ENCODE measurements at places on chromosomes 12 and 14.

DNA sequence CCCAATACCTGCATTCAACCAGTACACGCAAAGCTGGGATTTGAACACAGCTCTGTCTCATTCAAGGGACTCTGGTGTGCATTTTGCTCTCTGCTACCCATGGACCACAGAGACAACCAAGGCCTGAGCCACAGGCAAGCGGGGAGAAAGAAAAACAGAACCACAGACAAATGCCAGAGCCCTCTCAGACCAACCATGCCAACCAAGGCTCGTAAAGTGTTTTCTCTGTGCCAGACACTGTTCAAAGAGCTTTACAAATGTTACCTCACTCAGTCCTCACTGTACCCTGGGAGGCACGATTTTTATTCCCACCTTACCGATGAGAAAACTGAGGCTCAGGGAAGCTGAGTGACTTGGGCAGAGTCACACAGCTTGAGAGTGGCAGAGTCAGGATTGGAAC lies 32.4 kb upstream of the EML1 start:
- no peak for DNase-seq

DNA sequence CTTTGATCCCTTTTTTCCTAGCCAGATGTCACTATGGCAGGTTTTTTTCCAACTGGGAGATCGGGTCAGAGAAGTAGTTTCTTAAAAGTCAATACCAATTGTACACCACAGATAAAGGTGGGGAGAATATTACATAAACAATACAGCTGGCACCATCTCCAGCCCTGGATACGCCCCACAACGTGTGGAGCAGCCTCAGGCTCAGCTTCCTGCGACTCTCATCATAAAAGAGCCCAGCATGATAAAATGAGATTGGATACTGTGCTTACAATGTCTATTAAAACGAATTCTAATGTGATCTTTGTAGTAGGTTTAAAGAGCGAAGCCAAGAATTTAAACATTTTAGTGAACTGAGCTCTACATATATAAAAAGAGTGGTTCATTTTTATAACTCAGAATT lies 21.5 kb downstream of the EFCAB11 start:
- DNase-seq = no peak

DNA sequence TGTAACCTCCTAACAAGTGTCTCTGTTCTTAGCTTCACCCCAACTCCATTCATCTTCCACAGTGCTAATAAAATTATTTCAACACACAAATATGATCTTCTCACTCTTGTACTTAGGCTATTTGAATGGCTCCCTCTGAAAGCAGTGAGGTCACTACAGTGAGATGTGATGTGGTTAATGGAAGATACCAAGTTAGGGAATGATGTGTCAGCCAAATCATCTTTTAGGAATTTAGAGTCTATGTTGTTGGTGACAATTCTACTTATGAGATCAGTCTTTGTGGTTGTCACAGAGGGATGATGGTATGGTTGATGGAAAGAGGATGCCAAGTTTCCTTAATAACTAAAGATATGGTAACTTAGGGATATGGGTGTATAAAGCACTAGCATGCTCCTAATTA lies 57.6 kb downstream of the POLR3B start:
- DNase-seq = no peak

DNA sequence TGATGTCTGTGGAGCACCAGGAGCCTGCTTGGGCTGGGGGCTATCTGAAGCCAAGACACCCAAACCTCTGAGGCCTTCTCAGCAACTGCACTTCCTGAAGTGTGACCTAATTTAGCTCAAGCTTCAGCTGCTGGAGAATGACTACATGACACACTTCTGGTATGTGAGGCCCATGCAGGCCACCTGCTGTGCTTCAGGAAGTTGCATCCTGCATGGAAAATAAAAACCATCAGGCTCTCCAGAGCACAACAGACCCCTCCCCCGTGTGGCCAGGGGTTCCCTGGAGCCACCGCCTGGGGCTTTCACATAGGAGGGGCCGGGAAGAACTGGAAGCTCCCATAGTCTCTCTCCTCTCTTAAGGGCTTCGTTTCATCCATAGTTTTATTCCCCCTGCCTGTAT lies 217.7 kb downstream of the SLC15A4 start:
- no peak for DNase-seq

GRCh38 chr12:127340381-127340780 lies 926.6 kb upstream of the TMEM132C start:
- no peak for DNase-seq

- no peak for DNase-seq
Observed at GRCh38 chr12:107774349-107775029, at the start of gene ASCL4. TSS of gene ASCL4 (plus strand) at chr12:107774704. CDS start at chr12:107775219, 515 bp downstream.

DNA sequence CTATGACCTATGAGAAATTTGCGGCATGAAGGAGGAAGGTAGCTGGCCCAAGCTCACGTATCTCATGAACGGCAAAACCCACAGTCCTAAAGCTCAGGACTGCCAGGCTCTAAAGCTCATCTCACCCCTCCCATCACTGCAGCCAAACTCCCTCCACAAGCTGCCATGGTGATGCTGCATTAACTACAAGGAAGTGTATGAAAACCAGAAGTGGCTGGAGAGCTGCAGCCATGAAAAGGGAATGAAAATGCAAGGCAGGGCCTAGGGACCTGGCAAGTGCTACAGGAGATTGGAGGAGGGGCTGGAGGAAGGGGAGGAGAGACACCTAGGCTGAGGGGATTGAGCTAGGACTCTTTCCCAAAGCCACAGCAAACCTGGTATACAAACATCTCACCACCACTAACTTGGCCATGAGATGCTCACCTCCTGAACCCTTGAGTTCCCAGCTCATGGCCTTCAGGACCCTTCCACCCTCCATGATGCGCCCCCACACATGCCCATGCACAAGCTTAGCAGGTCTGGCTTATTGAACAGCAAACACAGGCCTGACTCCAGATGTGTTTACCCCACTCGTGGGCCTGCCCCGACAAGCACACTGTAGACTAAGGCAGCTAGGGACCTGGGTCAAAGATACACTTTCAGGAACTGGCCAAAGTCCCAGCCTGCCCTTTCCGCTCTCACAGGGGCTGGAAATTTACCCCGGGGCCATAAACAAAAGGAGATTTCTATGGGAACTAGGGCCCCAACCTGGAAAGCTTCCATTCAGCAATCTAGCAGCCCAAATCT lies 42.0 kb downstream of the LTBP2 start:
- no peak for DNase-seq

DNA sequence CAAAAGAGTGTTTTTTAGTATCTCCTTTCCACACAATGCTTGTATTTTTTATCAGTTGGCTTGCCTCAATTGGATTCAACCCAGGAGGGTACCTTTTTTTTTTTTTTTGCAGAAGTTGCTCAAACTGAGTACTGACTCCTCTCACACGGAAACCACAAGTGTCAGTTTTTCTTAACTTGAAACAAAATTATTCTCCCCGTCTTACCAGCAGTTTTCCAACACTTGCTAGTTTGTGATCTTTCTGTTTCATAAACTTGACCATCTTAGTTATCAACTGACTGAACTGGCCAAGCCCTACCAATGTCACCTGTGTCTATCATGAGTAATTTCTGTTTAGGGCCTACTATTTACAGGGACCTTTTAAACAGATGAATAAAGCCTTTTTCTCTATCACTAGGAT lies 34.1 kb upstream of the ITPR2 start:
- DNase-seq = no peak

DNA sequence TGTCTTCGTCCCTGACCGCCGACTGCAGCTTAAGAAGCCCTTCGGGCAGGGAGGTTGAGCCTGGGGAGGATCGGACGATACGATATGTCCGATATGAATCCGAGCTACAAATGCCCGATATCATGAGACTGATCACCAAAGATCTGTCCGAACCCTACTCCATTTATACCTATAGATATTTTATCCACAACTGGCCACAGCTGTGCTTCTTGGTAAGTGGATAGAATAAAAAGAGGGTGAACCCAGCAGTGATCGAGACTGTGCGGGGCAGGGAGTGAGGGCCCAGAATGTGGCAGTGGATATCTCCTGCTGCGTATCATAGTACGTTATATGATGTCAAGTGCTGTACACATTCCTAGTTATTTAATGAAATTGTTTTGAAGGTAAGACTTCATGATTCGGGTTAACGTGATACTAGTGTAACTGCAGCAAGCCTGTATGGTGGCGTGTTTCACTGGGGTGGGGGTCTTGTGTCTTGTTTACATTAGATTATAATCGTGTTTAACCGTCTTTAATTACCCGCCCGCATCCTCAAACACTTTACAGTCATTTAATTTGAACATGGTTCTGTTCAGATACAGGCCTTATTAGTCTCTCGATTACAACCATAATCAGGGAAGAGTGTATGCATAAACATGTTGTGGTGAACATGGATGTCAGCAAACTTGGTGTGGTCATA lies 1.3 kb downstream of the NAA30 start:
- no peak for DNase-seq

DNA sequence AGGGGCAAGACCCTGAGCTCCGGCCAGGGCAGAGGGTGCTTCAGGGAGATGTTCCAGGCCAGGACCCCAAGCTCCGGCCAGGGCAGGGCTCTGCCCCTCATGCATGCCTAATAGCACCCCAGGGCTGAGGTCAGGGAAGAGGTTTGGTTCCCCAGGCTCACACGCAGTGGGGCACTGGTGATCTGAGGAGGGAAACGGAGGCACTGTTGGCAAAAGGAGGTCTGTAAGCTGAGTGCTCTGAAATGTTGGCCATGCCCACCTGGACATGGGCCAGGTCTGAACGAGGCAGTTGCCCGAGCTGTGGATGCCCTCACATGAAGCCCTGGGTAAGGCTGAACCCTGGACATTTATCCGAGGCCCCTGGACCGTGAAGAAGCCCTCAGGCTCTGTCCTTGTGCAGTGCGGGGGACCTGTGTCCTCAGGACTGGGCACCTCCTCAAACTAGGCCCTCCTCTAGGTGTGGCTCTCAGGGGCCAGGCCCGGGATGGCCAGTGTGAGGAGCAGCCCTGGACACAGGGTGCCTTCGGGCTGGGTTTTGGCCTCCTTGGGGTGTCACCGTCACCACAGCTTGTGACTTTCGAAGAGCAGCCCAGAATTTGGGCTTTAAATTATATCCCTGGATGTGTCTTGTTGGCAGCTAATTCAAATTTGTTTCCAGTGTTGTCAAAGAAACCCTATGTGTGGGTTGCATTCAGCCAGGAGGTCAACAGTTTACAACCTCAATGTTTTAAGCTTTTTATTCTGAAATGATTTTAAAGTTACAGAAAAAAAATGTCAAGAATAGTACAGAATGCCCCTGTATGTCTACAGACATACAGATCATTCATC lies 66.8 kb downstream of the ADGRD1 start:
- no peak for DNase-seq

GRCh38 chr14:96162741-96163140 lies 41.9 kb upstream of the BDKRB2 start:
- DNase-seq = no peak

GRCh38 chr12:126076515-126076914 lies 1011.3 kb downstream of the AACS start:
- DNase-seq = no peak

- DNase-seq = no peak
Observed at GRCh38 chr12:55743406-55744339, 751 bp downstream of the GDF11 start.

DNA sequence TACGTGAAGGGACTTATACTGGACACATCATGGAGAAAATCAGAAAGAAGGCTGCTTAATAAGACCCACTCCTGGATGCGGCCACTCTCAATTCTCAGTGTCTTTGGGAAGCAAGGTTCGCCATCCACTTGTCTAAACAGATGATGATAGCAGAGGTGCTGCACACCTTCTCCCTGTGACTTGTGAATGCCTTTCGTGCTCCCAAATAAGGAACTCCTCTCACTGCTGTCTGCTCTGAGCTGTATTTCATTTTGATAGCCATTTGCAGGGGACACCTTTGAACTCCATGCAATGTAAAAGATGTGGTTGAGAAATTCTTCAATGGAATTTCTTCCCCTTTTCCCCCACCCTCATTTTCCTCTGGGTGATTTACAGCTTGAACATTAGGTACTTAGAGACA lies 11.6 kb downstream of the RMST start:
- no peak for DNase-seq

DNA sequence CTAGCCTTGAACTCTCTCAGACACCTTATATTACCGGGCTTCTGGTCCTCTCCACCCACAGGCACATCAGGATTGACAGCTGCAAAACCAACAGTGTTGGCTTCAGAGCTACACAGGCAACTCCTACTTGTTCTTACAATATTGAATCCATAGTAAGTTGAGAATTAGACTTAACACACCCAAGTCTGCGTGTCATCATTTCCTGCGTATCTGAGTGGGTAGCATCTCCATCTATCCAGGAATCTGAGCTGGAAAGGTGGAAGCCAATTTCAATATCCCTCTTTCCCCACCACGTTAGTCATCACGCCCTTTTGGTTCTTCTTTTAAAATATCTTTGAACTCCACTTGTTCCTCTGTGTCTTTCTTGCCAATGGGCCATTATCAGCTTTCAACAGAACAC lies 37.2 kb downstream of the NRXN3 start:
- no peak for DNase-seq

DNA sequence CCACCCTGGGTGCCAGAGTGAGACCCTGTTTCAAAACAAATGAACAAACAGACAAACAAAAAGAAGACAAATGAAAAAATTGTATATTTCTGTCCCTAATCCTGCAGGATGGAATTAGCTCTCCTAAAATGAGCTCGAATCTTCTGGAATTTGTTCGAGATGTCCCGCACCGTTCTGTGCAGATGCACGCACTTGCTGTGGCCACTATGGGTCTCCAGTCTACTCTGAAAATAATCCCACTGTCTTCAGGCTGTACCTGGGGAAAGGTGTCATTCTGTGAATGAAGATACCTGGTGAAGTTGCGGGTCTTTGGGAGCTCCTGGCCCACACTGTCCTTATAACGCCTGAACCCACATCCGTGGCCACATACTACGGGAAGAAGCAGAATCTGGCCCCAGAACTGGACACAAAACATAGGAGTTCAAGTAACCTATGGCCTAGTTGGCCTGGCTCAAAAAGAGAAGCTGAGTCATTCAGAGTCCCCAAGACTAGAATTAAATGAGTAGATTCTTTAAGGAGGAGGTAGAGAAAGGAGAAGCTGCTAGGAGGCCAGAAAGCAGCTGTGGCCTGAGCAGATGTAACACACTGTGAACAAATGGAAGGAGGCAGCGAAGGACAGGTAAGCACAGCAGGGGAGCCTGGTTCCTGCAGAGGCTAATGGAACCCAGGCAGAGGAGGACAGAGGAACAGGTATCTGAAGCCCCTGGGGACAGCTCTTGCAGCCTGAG lies 108.6 kb downstream of the FOXN3 start:
- no peak for DNase-seq

GRCh38 chr12:172732-173161 lies 41.2 kb downstream of the SLC6A12 start:
- no peak for DNase-seq

GRCh38 chr12:125272383-125272933 lies 207.2 kb downstream of the AACS start:
- no peak for DNase-seq

DNA sequence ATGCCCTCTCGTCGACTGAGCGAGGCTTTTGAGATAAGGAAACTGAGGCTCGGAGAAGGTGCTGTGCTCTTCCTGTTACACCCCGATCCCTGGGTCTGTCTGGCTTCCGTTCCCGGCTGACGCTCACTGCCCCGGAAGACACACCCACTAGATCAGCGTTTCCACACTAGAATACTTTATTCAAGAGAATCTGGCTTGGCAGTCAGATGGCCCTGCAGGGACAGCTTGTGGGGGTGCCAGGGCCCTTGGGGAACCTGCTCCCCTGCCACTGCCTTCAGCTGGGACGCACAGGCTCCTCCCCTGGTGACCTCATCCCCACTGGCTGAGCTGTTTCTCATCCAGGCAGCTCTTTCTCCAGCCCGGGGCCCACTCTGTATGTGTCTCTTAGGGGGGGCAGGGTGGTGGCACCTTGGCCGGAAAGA lies 13.7 kb downstream of the PGF start:
- DNase-seq = no peak

- DNase-seq = no peak
Observed at GRCh38 chr12:32595251-32595650, 83.8 kb upstream of the DNM1L start.

Measured in right renal cortex interstitium (tissue), 3 donors.